ENCODE measurements at places on chromosomes 6 and 20. TPM values are rescaled to one million over a fixed set of nuclear protein-coding genes. Genes with fewer than 3 reads are reported as not detected.

GRCh38 chr20:8757146-8757545 lies 311.7 kb upstream of the PLCB4 start:
- no peak for DNase-seq
- H3K27me3 ChIP-seq, result no peaks in the 10 kb centered on the region
- H3K4me1 ChIP-seq, result peaks cover 2% of the 10 kb centered on the region
- H3K4me3 ChIP-seq, result no peak overlapping the region
- no peak overlapping the region for H3K27ac ChIP-seq

FKBP1C gene
- total RNA-seq, result 0.67 TPM

PAQR8 gene
- 12.1 TPM for total RNA-seq

GRCh38 chr6:81023007-81023582 lies 729.4 kb downstream of the TENT5A start:
- no peak overlapping the region for H3K4me3 ChIP-seq
- no peaks in the 10 kb centered on the region for H3K27me3 ChIP-seq
- no peaks in the 10 kb centered on the region for H3K36me3 ChIP-seq
- H3K27ac ChIP-seq, result no peak overlapping the region
- DNase-seq, result no peak

KHDC1L gene
- total RNA-seq, result not detected

DNA sequence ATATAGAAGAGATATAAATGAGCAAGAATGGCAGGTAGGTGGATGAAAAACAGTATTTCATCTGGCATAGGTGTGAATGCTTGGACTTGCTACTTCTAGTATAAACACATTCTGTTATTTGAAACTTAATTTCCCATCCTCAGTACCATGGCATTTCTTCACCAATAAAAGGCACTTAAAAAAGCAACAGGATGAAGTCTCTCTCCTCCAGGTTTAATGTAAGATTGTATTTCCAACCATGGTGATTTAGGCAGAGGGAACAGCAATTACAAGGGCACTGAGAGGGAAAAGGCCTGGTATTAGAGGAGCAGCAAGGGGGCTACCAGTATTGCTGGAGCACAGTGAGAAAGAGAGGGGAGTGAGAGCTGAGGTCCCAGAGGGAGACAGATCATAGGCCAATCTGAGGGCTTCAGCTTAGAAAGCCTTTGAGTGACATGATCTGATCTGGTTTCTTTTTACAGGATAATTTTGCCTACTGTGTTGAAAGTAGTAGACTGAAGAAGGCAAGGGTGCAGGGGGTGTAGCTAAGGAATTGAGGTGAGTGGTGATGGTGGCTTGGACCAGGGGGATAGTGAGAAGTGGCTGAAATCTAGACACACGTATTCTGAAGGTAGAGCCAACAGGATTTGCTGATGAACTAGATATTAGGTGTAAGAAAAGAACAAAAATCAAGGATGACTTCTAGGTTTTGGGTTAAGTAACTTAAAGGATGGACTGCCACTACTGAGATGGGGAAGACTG lies 67.8 kb upstream of the SMIM29 start:
- no peaks in the 10 kb centered on the region for H3K36me3 ChIP-seq
- DNase-seq, result no peak
- no peak overlapping the region for H3K27ac ChIP-seq
- peaks cover 40% of the 10 kb centered on the region for H3K4me1 ChIP-seq
- no peak overlapping the region for H3K4me3 ChIP-seq

All from activated CD8-positive, alpha-beta memory T cell treated with anti-CD3 and anti-CD28 coated beads, Interleukin-2, amount 10 ng/mL, durations not matched to agents 7 days and 5 days (primary cell).